ENCODE measurements at places on chromosomes 16 and 17.
A peak's percentile ranks its signal among the peaks of the same experiment; 100 is the strongest.

GRCh38 chr17:74478420-74479100 is 12.1 kb downstream of the CD300A start:
- DNase-seq, result no peak

DNA sequence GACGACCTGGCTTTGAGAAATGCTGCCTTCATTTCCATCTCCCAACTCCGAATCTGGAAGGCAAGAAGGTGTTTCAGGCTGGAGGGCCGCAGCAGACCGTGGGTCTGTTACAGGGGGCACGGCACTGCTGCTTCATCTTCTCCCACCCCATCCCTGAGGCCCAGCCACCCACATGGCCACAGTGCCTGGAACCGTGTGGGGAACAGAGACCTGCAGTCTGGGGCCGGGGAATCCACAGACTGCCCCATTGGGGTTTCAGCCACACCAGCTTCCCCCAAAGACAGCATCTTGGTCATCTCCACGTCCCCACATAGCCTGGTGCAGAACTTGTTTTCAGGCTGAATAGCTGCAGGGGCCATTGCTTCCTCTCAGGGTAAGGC is 74.2 kb downstream of the MRC2 start:
- no peak for DNase-seq

- DNase-seq, result no peak
These were observed 184.4 kb downstream of the AATF start for GRCh38 chr17:37133136-37133535.

- no peak for DNase-seq
These were observed 290.1 kb downstream of the MAP2K4 start for GRCh38 chr17:12310811-12311210.

- no peak for DNase-seq
These were observed 10.5 kb upstream of the C17orf58 start for GRCh38 chr17:68006797-68007196.

DNA sequence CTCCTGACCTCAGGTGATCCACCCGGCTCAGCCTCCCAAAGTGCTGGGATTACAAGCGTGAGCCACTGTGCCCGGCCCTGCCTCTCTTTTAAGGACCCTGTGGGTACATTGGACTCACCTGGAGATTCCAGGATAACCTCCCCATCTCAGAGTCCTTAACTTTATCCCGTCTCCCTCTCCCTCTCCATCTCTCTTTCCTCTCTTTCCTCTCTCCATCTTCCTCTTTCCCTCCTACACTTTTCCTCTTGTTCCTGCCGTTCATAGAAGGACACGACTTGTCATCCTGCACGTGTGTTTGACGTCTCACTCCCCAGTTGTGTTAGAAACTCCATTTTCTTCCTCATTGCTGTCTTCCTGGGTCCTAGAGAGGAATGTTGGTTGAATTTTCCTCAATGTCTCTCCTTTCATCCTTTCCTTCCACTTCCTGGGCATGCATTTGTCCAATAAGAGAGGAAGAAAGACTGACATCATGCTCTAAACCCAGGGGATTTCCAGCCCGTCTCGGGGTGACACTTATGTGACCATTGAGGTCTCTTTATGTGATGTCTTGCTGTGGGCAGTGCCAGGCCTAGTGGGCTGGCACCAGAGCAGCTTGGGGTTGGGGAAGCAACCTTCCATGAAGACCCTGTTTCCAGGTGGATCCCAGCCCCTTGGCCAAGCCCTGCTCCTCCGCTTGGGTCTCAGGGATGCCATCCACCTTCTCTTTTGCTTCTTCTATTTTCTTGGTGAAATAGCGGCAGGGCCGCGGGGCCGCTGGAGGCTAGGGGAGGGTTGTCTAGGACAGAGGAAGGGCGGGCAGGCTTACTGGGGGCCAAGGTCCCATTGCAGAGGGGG is 39.8 kb upstream of the IRF8 start:
- no peak for DNase-seq

DNA sequence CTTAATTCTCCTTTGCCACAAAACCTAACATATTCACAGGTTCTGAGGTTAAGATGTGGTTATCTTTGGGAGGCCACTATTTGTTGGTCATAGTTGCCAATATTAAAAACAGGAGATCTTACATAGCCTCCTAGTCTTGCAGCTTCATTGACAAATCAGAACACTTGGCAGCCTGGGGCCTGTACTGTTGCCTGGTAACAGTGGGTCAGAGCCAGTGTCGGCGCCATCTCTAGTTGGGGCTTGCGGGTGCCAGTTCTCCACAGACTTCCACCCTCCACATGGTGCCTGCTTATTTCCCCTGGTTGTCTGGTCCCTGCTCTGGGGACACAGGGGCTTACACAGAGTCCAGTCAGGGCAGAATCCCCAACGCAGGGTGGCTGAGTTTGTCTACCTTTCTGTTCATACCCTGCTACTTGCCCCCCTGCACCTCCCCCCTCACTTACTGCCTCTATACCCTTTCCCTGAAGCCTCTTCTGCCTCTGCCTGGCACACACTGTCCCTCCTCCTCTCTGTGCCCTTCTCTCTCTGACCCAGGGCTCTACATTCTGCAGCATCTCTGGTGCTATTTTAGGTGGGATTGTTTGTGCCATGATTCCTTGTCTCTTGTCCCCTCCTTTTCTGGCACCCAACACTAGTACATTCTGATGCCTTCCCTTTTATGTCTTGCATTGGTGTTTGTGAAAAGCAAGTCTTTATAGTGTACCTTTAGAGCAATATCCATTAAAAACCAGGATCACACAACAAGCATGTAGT is 13.4 kb downstream of the EPN2 start:
- DNase-seq, result no peak

DNA sequence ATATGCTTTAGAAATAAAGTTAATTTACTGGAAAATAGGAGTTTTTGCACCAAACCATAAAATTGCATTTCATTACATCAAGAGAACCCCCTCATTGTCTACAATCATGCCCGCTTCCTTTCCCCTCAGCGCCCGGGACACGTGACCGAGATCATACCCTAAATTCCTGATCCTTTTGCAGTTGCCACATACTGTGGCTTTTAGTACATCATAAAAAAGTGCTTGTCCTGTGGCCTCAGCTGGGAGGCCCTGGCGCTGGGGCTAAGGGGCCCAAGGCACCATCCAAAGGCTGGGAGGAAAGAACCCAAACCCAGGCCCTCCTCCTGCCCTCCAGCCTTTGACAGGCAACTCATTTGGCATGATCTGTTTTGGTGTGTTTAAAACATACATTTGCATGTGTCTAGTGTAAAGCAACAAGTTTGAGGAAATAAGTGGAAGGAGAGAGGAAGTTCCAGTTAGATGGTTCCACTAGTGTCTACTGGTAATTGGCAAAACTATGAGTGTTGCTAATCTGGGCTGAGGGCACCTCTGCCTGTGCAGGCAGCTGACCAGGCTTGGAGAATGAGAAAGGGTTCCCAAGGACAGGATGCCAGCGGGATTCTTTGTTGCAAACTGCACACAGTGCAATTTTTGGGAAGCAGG is 6.0 kb downstream of the CDK5R1 start:
- no peak for DNase-seq

GRCh38 chr16:11610121-11610505 is 23.4 kb upstream of the LITAF start:
- DNase-seq, result no peak

- no peak for DNase-seq
These were observed 32.1 kb downstream of the ABR start for GRCh38 chr17:1147664-1148063.

GRCh38 chr17:42651392-42651791 is 7.7 kb upstream of the TUBG2 start:
- no peak for DNase-seq

DNA sequence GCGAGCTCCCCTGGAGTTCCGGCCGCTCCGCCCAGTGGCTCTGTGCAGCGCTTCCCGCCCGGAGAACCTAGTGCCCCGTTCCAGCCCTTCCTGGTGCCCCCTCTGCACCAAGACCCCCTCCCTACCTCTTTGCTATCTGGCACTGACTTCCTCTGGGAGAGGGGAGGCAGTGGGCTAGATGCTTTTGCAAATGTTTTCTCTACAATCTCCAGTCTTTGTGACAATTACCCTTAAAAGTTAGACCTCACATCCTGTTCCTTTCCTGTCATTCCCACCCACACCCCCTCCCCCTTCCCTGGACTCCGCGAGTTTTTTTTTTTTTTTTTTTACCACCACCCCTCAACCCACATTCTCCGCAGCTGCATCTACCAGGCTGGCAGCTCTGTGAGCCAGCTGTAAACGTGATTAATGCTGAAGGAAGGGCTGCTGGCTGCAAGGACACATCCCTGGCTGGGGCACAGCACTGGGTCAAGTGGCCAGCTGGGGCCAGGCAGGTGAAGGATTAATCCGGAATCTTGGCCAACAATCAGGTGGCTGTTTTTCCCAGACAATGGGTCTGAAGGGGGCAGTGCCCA is 101.5 kb downstream of the MGAT5B start:
- no peak for DNase-seq

- DNase-seq, result no peak
These were observed 2.7 kb downstream of the MAFG start for GRCh38 chr17:81924557-81925532.

GRCh38 chr17:81725439-81725838 is 13.4 kb downstream of the SLC25A10 start:
- DNase-seq, result no peak

DNA sequence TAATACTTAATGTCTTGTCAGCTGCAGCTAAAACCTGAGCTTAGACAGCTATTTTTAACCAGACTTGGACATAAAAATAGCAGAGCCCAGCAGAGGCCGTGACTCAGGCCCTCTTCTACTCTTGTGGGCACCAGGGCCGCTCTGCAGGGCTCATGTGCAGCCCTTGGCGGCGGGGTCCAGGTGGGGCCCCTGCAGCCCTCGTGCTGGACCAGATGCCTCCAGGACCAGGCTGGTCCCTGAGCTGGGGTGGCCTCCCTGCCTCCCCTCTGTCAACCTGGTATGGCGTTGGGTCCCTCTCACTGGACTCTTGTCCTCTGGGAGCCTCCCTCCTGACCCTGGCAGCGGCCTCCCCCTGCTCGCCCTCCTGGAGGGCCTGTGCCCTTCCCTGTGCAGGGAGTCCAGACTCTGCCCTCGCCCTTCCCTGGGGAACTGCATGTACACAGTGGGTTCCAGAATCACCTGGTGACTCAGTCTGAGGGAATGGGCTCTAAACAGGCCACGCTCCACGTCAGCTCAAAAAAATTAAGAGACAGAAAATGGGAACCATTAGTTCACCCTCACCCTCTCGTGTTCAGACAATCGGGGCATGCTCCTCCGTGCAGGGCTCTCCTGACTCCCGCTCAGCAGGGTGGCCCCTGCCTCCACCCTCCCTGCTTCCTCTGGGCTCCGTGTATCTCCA is 9.7 kb downstream of the CDK5R1 start:
- no peak for DNase-seq

DNA sequence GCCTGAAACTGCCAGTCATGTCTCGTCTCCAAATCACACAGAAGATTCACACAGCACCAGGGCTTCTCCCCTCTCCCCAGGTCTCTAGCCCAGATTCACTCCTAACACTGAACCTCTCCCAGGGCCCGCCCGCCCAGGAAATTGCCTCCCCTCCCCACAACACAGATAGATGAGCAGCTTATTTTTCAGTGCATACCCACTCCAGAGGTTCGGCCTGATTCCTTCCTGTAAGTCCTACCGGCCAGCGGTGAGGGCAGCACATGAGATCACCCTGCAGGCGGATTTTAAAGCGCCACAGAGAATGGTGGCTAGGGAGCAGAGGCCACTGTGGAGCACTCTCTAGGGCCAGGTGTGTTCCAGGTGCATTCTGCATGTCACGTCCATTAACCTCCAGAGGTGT is 301.8 kb downstream of the IRF8 start:
- DNase-seq, result no peak

DNA sequence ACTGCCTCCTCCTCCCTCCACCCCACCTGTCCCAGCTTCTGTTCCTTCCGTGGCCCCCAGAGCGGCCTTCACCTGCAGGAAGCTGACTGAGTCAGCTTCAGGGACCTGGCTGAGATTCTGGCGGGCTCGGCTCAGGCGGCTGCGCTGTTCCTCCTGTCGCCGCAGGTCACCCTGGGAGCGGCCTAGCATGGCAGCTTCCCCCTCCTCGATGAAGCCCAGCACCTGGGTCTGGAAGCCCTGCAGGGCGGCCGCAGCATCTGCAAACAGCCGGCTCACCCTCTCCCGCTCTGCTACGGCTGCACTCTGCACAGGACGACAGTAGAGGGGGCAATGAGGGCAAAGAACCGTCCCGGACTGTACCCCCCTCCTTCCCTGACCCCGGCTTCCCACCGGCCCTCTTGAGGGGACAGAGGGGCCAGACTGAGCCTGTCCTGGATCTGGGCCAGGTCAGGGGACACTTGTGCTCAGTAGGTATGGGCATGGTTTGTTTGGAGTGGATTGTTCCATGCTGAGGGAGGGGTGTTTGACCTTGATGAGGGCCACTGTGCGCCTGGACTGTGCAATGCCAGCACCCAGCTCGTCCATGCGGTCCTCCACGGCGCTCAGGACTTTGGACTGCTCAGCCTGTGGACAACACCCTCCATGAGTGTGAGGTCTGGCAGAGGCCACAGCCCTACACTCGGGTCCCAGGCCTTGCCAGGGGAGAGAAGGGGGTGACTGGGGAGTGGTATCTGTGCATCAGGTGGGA is 2.0 kb downstream of the TRIM47 start:
- DNase-seq, result peak; percentile 61

GRCh38 chr16:23320693-23321092 is 18.6 kb downstream of the SCNN1B start:
- DNase-seq, result no peak

GRCh38 chr17:2455956-2456355 is 55.1 kb upstream of the MNT start:
- DNase-seq, result no peak

Measured in activated naive CD4-positive, alpha-beta T cell treated with anti-CD3 and anti-CD28 coated beads, Interleukin-2, amount 50 U/mL, for 16 hours (primary cell).